SIG-M5 (cell line): ENCODE measurements at places on chromosomes 5 and 9.

- no peak for DNase-seq
Observed at GRCh38 chr5:96752341-96753016, 55.3 kb downstream of the ERAP1 start.

- no peak for DNase-seq
Observed at GRCh38 chr5:66947458-66947857, 249.1 kb downstream of the CD180 start.

- DNase-seq = no peak
Observed at GRCh38 chr5:128196791-128197190, 113.2 kb downstream of the SLC12A2 start.

DNA sequence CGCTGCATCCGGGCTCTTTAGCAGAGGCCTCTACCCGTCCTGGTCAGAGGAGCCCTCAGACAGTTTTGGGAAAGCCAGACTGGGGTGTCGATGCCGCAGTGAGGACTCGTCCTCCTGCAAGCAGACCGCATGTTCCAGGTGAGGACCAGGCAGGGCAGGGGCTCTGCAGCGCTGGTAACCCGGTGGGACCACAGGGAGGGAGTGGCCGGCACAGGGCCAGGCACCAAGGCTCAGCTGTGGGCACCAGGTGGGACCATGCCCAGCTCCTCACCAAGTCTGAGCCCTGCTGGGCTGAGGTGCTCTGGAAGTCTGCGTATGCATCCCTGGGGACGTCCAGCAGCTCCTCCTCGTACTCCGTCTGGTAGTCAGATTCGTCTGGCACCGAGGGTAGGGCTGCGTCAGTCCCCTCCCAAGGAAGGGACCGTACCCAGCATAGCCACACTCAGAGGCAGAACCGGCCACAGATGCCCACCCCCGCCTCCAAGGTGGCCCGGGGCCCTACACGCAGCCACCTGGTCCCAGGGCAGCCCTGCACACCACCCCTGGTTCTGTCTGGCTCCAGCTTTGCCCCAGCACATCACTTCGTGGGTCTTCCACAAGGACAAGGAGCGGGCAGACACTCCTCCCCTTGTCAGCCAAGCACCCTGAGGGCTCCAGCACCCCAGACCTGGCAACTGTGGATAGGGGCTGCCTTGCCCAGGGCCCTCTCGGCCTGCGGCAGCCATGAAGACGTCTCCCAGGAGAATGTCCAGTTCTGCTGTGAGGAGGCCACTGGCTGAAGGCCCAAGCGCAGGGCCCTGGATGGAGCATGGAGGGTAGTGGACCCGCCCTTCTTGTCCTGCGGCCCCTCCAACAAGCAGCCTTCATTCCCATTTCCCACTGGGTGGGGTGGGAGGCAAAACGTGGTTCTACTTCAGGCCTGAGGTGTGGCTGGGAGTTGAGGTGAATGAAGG lies 1.5 kb upstream of the NSMF start:
- no peak for DNase-seq

DNA sequence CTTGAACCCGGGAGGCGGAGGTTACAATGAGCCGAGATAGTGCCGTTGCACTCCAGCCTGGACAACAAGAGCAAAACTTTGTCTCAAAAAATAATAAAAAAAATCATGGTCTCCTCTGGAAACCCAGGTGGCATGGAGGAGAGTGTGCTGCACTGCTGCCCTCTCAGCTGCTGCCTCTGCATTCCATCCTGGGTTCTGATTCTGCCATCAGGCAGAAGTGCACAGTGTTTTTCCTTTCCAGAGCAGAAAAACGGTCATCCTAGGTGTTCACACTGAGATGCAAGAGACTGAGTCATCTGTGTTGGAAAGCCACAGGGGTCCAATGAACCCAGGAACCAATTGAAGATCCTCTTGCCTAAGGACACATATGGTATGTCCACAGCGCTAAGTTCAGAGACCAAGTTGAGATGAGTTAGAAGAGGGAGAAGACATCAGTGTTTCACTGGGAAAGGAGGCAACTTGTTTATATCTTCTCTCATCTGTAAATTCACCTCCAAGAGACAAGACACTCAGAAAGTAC lies 88.8 kb upstream of the DMRT1 start:
- no peak for DNase-seq

GRCh38 chr9:90842996-90843395 lies 41.4 kb downstream of the SYK start:
- no peak for DNase-seq

- no peak for DNase-seq
Observed at GRCh38 chr5:40916226-40916625, 6.9 kb downstream of the C7 start.

- no peak for DNase-seq
Observed at GRCh38 chr9:35162605-35163315, 951 bp downstream of the UNC13B start.

DNA sequence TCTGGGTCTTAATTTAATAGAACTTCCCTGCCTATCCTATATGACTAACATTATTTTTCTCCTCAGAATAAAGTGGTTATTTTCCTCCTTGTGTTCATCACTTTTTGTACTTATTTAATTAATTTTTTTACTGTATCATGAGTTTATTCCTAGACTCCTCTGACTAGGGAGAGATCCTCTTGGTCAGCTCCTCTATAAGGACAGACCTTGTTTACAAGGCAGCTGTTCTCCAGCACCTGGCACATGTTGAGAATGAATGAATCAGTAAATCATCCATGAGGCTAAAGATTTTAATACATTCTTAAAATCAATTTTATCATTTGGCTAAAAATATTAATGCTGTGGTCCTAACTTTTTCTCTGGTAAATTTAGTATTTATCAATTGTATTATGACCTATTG lies 139.8 kb downstream of the NUDT12 start:
- DNase-seq = no peak

GRCh38 chr9:6195714-6196360 lies 19.8 kb upstream of the IL33 start:
- no peak for DNase-seq

GRCh38 chr5:18487928-18488480 lies 853.7 kb downstream of the TAF11L14 start:
- DNase-seq = no peak

DNA sequence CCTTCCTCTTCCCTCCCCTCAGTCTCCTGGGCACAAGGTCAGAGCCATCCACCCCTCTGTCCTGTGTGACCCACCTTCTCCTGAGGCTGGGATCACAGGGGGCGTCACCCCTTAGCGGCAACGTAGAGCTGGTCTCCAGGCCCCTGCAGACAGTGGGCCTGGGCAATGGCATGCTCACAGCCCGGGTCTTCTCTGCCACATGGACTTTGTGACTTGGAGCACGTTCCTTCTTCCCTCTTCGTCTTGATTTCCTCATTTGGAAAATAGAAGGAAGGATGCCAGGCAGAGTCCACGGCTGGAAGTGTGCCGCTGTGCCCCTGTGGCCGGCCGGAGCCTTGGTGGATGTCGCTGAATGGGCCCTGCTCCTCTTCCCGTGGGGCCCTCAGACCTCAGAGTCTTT lies 10.0 kb downstream of the RXRA start:
- DNase-seq = no peak

DNA sequence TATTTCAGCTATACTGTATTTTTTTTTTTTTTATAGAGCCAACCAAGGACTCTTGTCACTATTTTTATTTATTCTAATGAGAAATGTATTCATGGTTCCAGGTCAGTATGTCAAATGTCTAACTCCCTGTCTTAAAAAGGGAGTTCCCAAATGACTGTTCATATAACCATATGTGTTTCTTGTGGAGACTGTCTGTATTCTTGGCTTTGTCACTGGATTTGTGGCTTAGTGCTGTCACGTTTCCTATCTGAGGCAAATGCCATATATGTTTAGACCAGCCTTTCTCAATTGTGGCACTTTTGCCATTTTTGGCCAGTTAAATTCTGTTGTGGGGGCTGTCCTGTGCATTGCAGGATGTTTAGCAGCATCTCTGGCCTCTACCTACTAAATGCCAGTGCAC lies 3.1 kb downstream of the GCNT1 start:
- no peak for DNase-seq

DNA sequence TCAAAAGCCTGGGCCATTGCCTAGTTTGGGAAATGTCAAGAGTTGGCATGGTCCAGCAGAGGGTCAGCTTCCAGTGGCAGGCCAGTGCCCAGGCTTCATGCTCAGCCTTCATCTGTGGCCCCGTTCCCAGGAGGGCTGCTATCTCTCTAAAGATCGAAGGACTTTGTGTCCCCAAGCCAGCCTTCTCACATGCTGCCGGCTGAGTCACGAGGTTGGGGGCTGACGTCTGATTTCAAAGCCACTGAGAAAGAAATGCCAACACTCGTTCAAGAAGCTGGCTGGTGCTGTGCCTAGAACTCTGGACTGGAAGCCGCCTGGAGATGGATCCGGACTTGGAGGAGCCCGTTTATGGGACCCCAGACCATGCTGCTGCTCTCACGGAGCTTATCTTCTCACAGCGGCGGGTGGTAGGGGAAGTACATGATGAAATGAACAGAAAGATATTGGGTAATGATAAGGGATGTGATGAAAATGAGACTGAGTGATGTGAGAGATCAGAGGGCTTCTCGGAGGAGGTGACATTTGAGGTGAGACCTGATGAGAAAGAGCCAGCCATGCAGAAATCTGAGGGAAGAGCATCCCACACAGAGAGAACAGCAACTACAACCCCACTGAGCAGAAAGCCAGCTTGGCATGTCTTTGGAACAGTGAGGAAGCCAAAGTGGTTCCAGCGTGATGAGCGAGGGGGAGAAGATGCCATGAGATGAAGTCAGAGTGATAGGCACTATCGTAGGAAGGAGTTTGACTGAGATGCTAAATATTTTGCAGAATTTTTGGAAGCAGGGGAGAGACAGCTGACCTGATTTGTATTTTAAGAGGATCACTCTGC lies 54.9 kb upstream of the BOD1 start:
- DNase-seq = no peak

DNA sequence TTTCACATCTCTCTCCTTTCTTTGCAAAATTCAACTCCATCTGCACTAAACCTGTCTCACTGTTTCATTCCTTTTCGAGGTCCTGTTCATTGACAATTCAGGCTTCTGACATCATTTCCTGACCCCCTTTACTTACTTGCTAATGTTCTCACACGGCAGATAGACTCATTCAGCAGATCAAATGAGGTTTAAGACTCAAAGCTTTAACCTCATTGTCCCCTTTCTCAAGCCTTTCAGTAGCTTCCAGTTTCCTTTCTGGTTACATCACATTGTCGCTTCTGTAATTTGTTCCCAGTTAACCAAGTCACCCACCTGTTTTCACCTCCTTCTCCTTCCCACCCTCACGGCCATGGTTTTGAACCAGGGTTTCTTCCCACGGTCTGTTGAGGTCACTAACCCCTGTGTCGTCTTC lies 143.4 kb upstream of the OTULINL start:
- no peak for DNase-seq

- DNase-seq = no peak
Observed at GRCh38 chr5:158349987-158350386, 491.0 kb upstream of the CLINT1 start.

DNA sequence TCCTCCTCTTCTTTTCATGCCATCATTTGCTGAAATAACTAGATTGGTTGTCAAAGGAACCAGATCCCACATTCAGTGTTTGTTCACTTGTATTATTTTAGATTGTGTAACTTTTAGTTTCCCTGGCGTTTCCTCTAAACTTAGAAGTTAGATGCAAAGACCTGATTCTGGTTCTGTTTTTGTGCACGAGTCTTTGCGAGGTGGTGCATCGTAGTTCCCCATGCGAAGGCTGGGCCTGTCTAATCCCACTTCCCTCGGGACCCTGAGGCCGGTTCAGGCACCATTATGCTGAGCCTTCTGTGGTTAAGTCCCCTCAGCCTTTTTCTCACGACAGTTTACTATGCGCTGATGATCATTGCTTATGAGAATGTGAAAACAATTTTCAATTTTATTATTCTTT lies 219.1 kb upstream of the OTULINL start:
- DNase-seq = no peak

- DNase-seq = no peak
Observed at GRCh38 chr9:101350285-101350684, 34.5 kb downstream of the BAAT start.

DNA sequence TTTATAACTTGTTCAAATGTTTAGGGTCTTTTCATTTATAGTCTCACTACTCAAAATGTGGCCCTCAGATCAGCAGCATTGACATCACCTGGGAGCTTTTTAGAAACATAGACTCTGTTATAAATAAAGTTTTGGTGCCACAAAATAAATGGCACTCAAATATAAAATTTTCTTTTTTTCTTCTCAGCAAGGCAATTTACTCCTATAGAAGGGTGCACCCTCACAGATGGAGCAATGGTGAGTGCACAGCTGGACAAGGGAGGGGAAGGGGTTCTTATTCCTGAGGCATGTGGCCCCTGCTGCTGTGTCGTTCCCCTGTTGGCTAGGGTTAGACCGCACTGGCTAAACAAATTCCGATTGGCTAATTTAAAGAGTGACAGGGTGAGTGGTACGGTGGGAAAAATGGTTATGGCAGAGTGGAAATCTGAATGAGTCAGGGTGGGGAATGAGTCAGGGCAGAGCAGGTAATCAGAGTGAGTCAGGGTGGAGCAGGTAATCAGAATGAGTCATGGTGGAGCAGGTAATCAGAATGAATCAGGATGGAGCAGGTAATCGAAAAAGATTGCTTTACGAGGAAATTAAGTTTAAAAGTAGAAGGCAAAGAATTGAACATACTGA lies 31.8 kb upstream of the C7 start:
- no peak for DNase-seq

- DNase-seq = no peak
Observed at GRCh38 chr9:100774962-100775361, 197.1 kb downstream of the CAVIN4 start.

- no peak for DNase-seq
Observed at GRCh38 chr5:16477541-16477940, 11.9 kb upstream of the ZNF622 start.

- DNase-seq = no peak
Observed at GRCh38 chr5:139911425-139912120, 116.0 kb downstream of the PSD2 start.

DNA sequence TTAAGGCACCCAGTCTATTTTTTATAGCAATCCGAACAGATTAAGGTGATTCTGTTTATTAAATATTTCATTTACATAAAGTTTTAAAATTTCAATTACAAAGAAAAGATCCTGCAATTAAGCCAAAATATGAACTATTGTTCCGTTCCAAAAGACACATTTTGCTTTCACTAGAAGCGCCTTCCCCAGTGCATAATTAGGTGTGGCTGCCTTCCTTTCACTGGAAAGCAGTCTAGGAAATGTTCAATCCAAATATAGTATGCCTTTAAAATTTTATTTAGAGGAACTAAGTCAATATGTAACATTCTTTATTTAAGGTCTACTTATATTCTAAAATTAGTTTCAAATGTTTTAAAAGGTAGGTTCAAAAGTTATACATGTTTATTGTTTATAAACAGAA lies 7.6 kb downstream of the CTNNAL1 start:
- DNase-seq = no peak

DNA sequence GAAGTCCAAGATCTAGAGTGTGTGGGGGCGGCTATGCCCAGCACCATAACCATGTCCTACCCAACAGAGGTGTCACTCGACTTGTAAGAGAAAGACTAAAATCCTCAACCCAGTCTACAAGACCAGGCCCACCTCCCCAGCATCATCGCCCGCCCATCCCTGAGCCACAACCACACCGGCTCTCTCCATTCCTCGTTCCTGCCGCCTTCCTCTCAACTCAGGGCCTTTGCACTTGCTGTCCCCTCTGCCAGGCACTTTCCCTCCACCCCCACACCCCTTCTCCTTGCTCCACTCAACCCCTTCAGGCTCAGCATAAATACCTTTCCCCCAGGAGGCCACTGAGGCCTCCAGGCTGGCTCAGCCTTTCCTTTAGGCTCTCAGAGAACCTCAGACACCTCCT lies 69.3 kb downstream of the PAX5 start:
- DNase-seq = no peak

- no peak for DNase-seq
Observed at GRCh38 chr5:39175273-39175955, 43.9 kb downstream of the FYB1 start.

- DNase-seq = no peak
Observed at GRCh38 chr9:113963017-113963620, 87.0 kb downstream of the ZNF618 start.

- no peak for DNase-seq
Observed at GRCh38 chr9:94031380-94031779, 52.9 kb upstream of the PTPDC1 start.
